ENCODE measurements at places on chromosomes 5 and 9.

DNA sequence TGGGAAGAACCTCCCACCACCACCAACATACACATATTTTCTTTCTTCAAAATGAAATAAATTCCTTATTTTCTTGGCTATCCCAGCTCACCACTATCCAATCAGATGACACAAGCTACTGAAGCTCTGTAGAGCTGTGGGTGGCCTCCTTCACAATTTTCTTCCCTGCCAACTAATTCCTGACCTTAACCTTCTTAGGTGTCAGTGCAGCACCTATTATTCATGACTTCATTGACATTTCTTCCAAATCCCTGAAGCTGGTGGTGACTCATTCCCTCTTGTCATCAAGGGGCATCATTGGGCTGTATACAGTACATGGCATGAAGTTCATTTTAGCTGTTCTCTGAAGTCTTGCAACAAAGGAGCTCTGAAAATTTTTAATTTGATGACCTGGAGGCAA lies 42.0 kb upstream of the ADRA1B start:
- no peak for DNase-seq

DNA sequence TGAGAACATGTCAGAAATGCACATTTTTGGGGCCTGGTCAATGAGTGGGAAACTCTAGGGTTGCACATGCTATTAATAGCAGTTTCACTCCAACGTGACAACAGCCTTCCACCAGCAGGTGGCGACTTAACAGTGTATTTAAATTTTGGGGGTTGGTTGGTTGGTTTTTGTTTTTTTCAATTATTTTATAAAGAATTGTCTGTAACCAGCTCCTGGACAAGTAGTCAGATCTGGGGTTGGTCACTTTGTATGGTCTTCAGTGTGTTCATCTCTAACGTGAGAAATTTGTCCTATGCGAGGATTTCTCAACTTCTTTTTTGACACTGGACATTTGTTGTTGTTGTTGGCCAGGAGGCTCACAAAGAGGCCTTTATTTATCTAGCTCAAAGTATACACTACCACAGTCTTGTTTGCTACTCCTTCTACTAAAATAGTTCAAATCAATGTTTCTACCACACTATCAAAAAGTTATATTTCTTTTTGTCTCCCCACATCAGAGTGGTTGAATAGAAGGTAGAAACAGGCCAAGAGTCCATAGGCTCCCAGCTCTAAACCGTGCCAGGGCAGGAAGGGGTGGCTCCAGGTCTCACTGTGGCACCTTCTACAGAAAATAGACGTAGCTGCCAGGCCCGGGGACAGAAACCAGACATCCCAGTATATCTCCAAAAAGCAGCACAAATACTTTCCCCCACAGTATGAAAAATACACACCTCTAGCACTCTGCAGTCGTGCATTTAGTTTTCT lies 110.4 kb downstream of the TRPM6 start:
- DNase-seq: no peak

DNA sequence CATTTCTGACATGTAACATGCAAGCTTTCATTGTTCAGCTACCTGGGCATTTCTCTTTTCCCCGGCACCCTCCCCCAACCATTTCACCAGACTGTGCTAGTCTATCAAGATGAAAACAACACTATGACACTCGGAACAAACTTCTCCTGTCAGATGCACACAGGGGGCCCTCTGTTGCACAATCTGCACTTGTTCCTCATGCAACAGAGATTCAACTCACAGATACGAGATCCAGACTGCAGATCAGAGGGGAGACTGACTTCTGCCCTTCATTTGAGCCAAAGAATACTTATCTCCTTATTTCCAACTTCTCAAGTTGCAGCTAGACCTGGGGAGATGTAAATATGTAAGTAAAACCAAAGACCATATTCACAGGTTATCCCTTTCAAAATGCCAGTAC lies 15.7 kb upstream of the FST start:
- no peak for DNase-seq

- no peak for DNase-seq
Measured at GRCh38 chr5:58804291-58804690, 221.4 kb downstream of the RAB3C start.

- peak; percentile 88 for DNase-seq
Measured at GRCh38 chr5:96079075-96079474, 117.4 kb upstream of the ELL2 start.

DNA sequence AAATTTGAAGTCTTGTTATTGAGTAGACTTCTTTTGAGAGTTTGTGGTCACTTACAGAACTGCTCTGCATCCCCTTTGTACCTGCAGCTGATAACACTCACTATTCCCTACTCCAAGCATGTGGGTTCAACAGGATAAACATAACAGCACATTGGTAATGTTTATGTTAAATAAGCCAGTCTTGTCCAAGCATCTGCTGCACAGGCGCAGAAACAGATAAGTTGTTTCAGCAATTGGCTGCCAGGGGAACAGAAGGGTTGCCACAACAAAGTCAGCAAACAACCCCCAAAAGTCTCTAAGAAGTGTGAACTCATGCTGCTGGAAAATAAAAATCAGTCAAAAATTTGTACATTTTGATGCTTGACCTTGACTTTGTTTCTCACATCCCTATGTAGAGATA lies 174.6 kb downstream of the GDNF start:
- DNase-seq: no peak

Data from epithelial cell of proximal tubule (primary cell).